ENCODE measurements at places on chromosomes 1 and 21. TPM values are rescaled to one million over a fixed set of nuclear protein-coding genes. Genes with fewer than 3 reads are reported as not detected.

The GUCA2B gene
- total RNA-seq: not detected

The RBP7 gene
- total RNA-seq: not detected

The GRIK3 gene
- total RNA-seq: not detected

The ANP32E gene
- 18.6 TPM for total RNA-seq

The NLRP3 gene
- 0.10 TPM for total RNA-seq

The EXO1 gene
- 11.9 TPM for total RNA-seq

The VASH2 gene
- under 0.01 TPM for total RNA-seq

The CADM3 gene
- total RNA-seq: 1.3 TPM

The CRP gene
- total RNA-seq: not detected

The CFAP107 gene
- total RNA-seq: not detected

The APOBEC4 gene
- total RNA-seq: not detected

The MTX1 gene
- 44.7 TPM for total RNA-seq

The MAP3K21 gene
- 0.19 TPM for total RNA-seq

The OLFML3 gene
- 4.6 TPM for total RNA-seq

The TACSTD2 gene
- total RNA-seq: 23.8 TPM

The NBPF3 gene
- total RNA-seq: 1.8 TPM

The SMIM12 gene
- 46.4 TPM for total RNA-seq

The KRTAP19-3 gene
- not detected for total RNA-seq

The CFHR5 gene
- not detected for total RNA-seq

The LAMC2 gene
- 2.3 TPM for total RNA-seq

The CYP4Z1 gene
- total RNA-seq: not detected

All from vein endothelial cell (primary cell).